ENCODE measurements at places on chromosomes 3 and 15. TPM values are rescaled to one million over a fixed set of nuclear protein-coding genes. Genes with fewer than 3 reads are reported as not detected.

NOX5 gene
- 0.21 TPM for total RNA-seq

TLR9 gene
- total RNA-seq: 0.32 TPM

UROC1 gene
- not detected for total RNA-seq

A4GNT gene
- not detected for total RNA-seq

TF gene
- total RNA-seq: 0.11 TPM

GPR176 gene
- total RNA-seq: 0.53 TPM

CHRD gene
- total RNA-seq: 0.07 TPM

TMEM212 gene
- not detected for total RNA-seq

ADAMTS17 gene
- total RNA-seq: 1.1 TPM

SEMA3G gene
- 0.32 TPM for total RNA-seq

LSMEM2 gene
- not detected for total RNA-seq

TIMP4 gene
- total RNA-seq: 0.92 TPM

FBXO22 gene
- 47.0 TPM for total RNA-seq

LIPC gene
- total RNA-seq: 1.7 TPM

ABTB1 gene
- 11.7 TPM for total RNA-seq

GOLGA6B gene
- not detected for total RNA-seq

PLCB2 gene
- total RNA-seq: 96.3 TPM

C3orf20 gene
- total RNA-seq: 0.07 TPM

MRAS gene
- total RNA-seq: not detected

KBTBD13 gene
- total RNA-seq: not detected

GABRR3 gene
- not detected for total RNA-seq

EIF4A2 gene
- 445 TPM for total RNA-seq

ILDR1 gene
- 0.28 TPM for total RNA-seq

STIMATE gene
- total RNA-seq: 17.6 TPM

ACOX2 gene
- not detected for total RNA-seq

CAPN3 gene
- total RNA-seq: 1.2 TPM

YEATS2 gene
- total RNA-seq: 60.1 TPM

SGO1 gene
- total RNA-seq: 20.8 TPM

MYRIP gene
- total RNA-seq: not detected
